Astrocyte of the cerebellum (primary cell): ENCODE measurements at places on chromosomes 5 and 9.

DNA sequence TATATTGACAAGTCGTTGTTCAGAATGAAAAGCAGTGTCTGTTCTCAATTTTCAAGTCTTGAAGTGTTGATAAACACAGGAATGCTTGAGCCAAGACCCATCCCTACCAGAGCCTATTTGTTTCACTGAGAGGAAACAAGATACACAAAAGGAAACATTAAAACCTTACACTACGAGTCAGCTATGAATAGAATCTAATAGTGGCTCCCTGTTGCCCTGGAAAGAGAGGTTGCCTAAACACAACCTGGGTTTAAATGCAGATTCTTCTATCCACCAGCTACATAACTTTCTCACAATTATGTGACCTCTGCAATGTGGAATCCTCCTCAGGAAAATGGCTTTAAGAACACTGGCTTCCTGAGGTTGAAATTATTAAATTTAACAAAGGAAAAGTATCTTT is 29.1 kb upstream of the BNC2 start:
- DNase-seq, result no peak

GRCh38 chr9:13358128-13358527 is 78.6 kb upstream of the MPDZ start:
- DNase-seq, result peak; percentile 92

- DNase-seq, result no peak
Observed at GRCh38 chr5:132753135-132753987, 6.1 kb downstream of the CCNI2 start.

DNA sequence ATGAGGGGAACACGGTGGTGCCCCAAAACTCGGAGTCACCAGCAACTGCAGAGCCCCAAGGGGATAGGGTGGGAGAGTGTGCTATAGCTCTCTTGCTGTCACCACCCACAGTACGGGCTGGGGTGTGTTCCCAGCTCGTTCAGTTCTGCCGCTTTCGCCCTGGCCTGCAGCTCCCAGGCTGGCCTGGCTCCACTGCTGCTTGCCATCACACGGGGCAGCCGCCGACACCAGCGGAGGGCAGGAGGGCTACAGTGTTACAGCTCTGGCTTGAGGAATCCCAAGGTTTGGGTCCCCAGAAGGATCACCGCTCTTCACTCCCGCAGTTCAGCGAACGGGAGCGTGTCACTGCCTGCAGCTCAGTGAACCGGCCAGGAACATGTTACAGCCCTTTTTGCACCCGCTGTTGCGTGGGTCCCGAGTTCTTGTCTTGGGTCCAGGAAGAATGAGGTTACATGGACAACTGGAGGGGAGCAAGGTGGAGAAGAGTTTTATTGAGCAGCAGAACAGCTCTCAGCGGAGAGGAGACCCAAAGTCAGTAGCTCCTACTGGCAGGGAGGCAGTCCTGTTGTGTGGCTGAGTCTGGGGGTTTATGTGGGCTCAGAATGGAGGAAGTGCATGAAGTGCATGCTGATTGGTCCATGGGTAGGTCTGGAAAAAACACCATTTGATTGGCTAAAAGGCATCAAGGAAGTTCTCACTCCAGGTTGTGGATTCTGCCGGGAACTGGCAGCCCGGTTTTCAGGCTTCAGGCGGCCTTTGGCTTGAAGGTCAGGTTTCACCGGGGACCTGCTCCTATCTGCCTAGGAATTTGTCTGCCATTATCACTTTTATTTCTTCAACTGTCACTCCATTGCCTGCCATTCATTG is 113.4 kb downstream of the EHMT1 start:
- no peak for DNase-seq

DNA sequence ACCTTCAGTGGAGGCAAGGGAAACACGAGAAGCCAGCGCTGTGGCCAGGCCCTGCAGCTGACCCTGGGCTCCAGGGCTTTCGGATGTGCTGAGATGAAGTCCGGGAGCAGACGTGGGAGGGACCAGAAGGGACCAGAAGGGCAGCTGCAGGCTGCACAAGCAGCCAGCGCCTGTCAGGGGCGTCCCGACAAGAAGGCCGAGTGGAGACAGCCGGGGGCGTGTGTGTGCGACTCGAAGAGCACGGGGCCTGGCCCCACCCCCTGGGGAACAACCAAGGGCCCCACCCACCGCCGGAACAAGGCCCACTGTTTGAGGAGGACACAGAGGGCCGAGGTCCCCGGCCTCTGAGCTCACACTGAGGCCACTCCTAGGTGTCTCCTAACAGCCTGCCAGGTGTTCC is 31.4 kb downstream of the SLC12A7 start:
- no peak for DNase-seq

DNA sequence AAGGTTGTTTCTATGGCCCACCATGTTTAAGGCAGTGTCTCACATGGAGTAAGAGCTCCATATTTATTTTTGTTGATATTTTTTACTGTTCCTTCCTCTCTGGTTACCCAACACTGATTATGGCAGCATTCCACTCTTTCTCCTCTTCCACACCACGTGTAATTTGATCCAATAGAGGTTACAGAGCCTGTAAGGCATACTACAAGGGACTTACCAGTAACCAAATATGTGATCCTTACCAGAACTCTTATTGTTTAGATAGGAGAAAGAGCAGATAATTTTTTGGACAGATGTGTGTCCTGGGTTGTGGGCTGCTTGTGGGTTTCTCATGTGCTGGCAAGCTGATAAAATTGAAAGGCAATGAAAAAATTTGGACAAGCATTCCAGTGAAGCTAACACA is 261.3 kb downstream of the TMEM167A start:
- peak; percentile 9 for DNase-seq

GRCh38 chr9:87699835-87700234 is 26.1 kb upstream of the CTSL start:
- no peak for DNase-seq

DNA sequence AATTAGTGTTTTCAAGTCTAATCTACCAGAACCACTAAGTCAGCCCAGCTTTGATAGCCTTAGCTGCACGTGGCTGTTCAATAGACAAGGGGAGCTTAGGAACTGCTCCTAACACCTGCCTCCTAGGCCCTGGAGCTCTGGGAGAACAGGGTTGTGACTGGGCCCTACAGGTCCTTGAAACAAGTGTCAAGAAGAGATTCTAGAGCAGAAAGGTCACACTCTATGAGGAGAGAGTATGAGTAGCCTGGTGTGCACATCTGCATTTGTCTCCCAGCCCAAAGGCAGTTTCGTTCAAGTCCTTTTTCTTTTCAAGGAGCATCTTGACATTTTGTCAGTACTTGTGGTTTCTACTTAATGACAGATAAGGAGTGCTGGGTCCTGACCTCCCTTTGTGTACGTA is 206.1 kb downstream of the PRELID2 start:
- no peak for DNase-seq

DNA sequence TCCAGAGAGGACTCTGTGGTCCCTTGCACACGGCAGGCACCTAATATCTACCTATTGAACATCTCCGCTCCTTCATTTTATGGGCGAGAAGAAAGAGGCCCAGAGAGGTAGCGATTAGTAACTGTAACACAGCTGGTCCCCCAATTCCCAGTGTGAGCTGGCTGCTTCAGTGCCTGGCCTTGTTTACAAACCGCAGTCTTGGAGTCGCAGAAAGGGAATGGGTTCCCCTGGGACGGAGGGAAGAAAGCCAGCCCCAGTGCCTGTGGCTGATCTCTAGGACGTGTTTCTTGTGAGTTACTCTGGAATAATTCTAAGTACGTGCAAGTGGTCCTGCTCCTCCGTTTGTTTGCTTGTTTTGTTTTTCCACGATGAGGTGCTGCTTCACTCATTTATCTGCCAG is 52.0 kb downstream of the CFAP77 start:
- no peak for DNase-seq

GRCh38 chr5:116315531-116315930 is 230.7 kb downstream of the COMMD10 start:
- DNase-seq, result no peak

DNA sequence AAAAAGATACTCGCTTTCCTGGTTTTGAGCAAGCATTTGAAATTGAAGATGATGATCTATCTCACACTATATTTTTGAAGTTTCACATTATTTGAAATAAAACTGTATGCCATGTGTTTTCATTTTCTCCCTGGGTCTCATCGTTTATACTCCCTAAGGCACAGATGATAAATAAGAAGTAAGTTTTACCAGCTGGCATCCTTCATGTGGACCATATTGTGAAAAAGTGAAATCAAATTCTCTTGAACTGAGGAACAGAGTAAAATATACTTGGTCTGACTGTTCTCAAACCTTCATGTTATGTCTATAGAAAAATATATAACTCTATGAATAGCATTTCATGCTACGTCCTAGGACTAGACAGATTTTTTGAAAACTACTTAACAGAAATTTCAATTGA is 1600.9 kb upstream of the C9orf72 start:
- no peak for DNase-seq

- DNase-seq, result no peak
Observed at GRCh38 chr9:89446961-89447310, 51.0 kb downstream of the SEMA4D start.

- no peak for DNase-seq
Observed at GRCh38 chr5:106142116-106142515, 1528.6 kb downstream of the EFNA5 start.

DNA sequence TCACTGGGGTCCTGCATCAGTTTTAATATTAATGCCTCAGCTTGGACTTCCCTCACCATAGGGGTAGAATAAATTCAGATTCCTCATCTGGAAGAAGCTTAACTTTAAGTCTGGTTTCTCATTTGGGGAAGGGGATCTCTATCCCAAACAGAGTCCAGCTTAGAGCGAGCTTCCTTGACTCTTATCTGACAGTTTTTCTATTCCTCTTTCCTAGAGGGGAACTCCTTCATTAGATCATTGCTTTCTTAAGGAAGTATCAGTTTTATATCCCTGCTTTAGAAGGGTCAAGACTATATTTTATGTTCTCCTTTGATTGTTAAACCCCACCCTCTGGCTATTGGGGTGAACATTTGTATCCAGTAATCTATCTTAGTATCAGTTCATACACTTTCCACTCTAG is 24.2 kb upstream of the CDC42SE2 start:
- DNase-seq, result no peak
